Suppressor macrophage treated with lipopolysaccharide for 4 hours (primary cell): ENCODE measurements at places on chromosomes 1 and 21.

DNA sequence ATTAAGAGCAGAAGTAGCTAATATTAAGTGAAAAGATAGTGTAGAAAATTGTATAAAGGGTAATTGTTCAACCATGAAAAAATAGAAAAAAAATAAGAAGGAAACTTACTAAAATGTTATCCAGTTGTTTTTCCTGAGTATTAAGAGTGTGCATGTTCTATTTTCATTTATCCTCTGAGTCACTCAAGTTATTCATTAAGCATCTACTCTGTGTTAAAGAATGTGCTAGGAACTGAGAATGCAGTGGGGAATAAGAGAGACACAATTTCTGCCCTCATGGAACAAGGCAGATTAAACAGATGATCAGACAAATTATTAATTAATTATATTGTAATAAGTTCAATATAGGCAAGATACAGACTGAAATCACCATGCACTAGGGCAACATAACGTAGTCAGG lies 10.8 kb upstream of the PIGK start:
- no peak for DNase-seq

DNA sequence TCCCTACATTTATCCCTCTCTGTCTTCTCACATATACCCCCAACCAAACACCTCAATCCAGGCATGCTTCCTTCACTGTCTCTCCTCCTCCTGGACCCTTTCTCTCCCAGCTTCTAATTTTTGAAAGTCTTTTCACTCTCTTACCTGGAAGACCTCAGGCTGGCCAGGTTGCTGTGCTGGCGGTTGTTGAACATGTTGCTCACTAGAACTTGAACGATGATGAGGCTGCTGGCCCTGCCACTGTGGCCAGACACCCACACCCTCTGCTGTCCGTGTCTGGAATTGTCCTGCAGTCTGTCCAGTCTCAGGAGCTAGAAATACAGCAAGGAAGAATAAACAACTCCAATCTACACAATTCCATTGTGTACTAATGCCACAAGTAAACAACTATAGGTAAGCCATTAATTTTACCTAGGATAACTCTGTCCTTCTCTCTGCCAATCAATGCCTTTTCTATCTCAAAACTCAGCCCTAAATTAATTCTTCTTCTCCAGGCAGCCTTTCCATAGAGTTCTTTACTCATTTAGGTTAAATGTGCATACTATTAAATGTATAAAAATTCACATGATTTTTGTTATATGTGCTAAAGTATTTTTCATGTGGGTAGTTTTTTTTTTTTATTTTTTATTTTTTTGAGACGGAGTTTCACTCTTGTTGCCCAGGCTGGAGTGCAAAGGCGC lies 5.1 kb upstream of the CTSK start:
- DNase-seq, result peak; percentile 70

GRCh38 chr1:35702508-35702907 lies 16.2 kb downstream of the C1orf216 start:
- DNase-seq, result no peak

DNA sequence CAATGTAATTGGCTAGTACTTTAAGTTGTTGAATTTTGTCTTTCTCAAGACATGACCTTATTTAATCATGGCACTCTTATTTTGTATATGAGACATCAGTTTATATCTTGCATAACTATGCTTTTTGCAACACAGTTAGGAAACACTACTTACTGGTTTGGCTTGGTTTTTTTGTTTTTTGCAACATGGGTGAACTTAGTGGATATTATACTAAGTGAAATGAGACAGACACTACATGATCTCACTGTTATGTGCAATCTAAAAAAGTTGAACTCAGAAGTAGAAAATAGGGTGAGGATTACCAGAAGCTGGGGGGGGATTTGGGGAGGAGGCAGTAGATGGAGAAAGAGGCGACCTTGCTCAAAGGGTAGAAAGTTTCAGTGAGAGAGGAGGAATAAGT lies 132.1 kb downstream of the PLA2G4A start:
- DNase-seq, result peak; percentile 78

DNA sequence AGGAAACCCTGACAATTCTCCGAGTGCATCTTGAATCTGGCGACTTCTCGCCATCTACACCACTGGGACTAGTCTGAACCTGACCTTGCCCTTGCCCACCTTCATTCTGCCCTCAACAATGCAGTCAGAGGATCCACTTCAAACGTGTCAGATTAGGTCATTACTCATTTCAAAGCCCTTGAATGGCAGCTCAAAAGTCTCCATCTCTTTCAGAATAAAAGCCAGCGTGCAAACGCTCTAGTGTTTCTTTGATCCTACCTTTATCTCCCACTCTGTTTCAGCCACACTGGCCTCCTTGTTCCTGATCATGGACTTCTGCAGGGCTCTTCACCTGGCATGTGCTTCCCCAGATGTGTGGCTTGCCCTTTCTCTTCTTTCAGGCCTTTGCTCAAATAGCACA lies 31.3 kb downstream of the SLC30A1 start:
- DNase-seq, result no peak

GRCh38 chr1:212690816-212691403 lies 8.7 kb downstream of the BATF3 start:
- no peak for DNase-seq

GRCh38 chr1:48107516-48107915 lies 110.3 kb upstream of the TRABD2B start:
- DNase-seq, result no peak

DNA sequence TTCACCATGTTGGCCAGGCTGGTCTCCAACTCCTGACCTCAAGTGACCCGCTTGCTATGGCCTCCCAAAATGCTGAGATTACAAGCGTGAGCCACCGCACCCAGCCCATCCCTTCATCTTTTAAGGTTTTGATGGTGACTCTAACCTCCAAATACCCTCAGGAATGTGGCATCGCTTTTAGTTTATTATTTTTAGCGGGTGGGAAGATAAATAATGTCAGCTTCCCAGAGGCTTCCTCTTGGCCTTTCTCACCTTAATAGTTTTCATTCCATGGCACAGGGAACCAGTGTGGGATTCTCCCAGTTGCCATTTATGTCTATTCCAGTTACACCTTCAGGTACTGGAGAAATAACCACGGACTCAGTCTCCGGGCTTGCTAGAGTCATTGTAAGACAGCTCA lies 92.1 kb upstream of the LRRN2 start:
- DNase-seq, result no peak
